ENCODE measurements at places on chromosomes 7 and 10. TPM values are rescaled to one million over a fixed set of nuclear protein-coding genes. Genes with fewer than 3 reads are reported as not detected.

DNA sequence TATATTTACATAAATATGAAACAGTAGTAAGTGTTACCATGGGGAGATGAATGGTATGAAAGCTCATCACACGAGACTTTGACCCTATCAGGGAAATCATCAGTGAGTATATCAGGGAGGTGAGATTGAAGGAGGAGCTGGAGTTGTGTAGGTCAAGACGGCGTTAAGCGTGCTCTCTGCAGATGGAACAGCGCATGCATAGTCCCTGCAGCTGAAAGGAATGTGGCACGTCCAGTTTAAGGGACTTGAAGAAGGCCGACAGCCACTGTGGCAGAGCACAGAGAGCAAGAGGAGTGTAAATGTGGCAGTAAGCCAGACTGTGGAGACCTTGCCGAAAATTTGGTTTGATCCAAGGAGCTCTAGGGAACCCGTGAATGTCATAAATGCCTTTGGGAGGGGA, 38.9 kb downstream of the POU6F2 start:
- DNase-seq = no peak

DNA sequence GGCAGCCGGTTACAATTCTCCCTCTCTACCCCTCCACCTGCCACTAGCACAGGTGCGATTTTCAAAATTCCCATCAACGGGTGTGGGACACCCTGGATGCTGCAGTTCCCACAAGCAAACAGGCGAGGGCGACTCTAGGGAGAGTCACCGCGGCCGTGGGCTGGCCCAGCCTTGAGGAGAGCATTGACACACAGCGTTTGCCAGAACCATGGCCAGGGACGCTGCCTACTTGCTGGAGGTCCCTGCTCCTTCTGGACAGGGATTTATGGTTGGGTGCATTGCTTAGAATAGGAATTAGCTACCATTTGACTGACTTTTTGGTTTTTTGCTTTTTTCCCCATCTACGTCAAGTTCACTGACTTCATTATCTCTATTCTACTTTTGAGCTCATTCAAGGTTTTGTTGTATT, 19.0 kb upstream of the CLDN4 start:
- peak; percentile 92 for DNase-seq

DNA sequence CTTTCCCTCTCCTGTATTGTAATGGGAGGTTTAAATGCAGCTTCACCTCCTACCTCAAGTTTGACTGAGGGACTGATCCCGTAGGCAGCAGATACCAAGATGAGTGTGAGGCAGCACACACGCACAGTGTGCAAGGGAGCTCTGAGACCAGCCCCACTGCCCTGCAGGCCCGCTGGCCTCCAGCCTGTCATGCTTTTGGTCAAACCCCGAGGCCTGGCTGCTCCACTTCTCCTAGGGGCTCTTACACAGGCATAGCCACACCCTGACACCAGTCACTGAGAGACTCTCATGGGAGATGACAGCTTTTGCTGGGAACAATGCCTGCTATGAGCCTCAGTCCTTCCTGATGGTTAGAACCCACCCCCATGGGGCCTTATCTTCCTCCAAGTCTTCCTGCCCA, 27.6 kb downstream of the DRGX start:
- DNase-seq = no peak

- DNase-seq = peak; percentile 45
Measured at GRCh38 chr10:38094927-38095574, 914 bp downstream of the ZNF37A start.

The LRRC18 gene
- total RNA-seq = not detected

GRCh38 chr10:118307220-118307619, 34.9 kb downstream of the FAM204A start:
- DNase-seq = no peak

DNA sequence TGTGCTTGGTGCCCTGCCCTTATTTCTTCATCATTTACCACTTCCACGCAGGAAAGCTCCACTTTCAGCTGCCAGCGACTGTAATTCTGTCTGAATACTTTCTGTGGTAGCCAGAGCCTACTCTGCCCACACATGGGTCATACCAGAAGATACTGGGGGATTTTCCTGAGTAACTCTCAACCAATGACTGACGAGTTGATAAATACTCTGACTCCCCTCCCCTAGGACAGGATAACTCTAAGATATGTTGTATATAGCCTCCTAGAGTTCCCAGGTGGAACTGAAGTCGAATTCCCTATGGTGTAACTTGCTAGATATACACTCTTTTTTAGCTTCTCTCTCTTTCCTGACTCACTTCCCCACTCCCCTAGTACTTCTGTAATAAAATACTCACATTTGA, 29.8 kb downstream of the SEM1 start:
- peak; percentile 14 for DNase-seq

- no peak for DNase-seq
Measured at GRCh38 chr7:148732862-148733261, 34.2 kb downstream of the CUL1 start.

DNA sequence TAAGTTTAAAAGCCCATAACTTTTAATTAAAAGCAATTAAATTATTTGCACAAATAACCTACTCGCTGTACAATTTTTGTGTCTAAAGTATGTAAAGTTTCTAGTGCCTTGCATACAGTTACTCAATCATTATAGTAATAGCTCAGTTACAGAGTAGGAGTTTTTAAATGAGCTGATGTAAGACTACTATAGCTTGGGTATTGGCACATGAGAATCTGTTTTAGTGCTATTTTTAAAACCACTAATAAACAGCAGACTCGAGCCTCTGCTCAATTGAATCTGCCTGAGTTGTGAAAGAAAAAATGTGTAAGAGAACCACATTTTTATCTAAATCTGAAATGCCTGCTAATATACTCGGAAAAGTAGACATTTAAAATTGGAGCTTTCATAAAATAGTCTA, 31.1 kb downstream of the CTNNA3 start:
- DNase-seq = no peak

The NHLRC2 gene
- total RNA-seq = 16.2 TPM

DNA sequence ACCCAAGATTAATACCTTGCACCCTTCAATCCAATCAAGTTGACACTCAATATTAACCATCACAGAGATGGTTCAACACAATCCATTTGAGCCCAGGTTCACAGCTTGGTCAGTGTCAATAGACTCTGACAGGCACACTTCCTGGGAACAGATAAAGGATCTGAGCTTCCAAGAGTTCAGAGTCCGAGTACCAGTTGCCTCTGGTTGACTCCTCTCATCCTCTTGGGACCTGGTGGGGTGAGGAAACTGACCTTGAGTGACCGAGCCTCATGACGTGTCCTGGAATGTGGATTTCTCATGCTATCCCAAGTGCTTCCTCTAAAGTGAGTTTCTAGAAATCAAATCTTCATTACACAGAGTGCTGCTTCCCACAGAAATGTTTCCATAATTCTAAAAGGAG, 162.0 kb downstream of the CYP26A1 start:
- DNase-seq = peak; percentile 89

Data from osteoblast (primary cell).